Dermis blood vessel endothelial cell (primary cell): ENCODE measurements at places on chromosomes 16 and 17.

DNA sequence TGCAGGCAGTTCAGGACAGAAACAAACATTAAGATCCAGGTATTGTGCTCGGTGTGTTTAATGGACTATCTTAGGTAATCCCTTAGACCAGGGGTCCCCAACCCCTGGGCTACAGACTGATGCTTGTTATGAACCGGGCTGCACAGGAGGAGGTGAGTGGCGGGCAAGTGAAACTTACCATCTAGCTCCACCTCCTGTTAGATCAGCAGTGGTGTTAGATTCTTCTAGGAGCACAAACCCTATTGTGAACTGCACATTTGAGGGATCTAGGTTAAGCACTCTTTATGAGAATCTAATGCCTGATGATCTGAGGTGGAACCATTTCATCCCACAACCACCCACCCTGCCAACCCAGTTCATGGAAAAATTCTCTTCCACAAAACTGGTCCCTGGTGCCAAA, 37.8 kb upstream of the ASIC2 start:
- no peak for DNase-seq

GRCh38 chr17:7043182-7043496, 753 bp downstream of the SLC16A11 start:
- DNase-seq = no peak

- no peak for DNase-seq
Observed at GRCh38 chr16:67206838-67207248, 7.9 kb downstream of the ELMO3 start.

DNA sequence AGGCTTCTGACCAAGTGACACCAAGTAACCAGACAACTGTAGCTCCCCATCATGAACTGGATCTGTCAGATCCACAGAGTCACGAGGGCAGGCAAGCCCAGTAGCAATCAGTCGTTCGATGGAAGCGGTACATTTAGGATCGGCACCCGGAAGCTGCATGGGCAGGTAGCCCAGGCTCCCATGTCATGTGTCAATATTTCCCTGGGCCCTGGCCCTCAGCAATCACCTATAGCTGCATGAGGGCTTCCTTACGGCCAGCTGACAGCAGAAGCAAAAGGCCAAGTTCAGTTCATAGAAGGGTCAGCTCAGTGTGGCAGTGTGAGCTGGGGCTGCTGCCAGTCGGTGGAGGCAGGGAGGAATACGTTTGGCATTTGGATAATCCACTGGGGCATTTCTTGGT, 31.8 kb downstream of the MRPS23 start:
- DNase-seq = no peak

- DNase-seq = no peak
Observed at GRCh38 chr16:70342016-70342415, 4.7 kb upstream of the DDX19A start.

DNA sequence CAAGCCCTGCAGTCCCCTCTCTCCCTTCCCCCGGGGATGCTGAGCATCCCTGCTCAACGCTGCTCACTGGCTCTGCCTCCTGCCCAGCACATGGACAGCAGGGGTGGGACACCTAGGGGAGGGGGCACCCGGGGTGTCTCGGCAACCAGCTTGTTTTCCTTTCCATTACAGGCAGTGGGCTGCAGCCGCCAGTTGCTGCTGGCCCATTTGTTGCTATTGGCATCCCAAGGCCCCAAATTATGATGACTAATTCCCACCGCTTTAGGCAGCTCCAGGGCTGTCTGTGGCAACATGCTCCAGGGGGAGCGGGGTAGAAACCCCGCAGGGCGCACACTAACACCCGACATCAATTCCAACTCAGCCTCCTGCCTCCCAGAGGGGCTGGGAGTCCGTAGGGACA, 4.9 kb downstream of the SDK2 start:
- no peak for DNase-seq

- DNase-seq = no peak
Observed at GRCh38 chr16:1503110-1503955, 10.2 kb downstream of the TELO2 start.

- DNase-seq = no peak
Observed at GRCh38 chr16:55059146-55059545, 128.5 kb downstream of the IRX5 start.

- peak; percentile 74 for DNase-seq
Observed at GRCh38 chr17:67443931-67444595, 67.0 kb downstream of the PITPNC1 start.

DNA sequence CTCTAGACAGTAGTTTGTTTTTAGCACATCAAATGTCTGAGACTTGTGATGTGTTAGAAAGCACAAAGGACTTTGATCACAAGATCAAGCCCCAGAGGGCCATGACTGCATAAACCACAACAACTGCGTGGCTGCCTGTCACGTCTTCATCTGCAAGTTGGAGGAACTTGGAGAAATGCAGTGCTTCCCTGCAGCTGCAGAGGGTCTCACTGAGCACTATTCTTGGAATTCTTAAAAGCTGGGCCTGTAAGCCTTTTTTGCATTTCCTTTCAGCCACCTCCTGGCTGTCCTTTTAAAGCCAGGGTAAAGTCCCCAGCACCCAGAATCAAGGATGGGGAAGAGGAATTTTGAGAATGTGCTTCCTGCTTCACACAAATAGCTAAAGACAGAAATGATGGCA, 431.3 kb downstream of the MAF start:
- DNase-seq = no peak

DNA sequence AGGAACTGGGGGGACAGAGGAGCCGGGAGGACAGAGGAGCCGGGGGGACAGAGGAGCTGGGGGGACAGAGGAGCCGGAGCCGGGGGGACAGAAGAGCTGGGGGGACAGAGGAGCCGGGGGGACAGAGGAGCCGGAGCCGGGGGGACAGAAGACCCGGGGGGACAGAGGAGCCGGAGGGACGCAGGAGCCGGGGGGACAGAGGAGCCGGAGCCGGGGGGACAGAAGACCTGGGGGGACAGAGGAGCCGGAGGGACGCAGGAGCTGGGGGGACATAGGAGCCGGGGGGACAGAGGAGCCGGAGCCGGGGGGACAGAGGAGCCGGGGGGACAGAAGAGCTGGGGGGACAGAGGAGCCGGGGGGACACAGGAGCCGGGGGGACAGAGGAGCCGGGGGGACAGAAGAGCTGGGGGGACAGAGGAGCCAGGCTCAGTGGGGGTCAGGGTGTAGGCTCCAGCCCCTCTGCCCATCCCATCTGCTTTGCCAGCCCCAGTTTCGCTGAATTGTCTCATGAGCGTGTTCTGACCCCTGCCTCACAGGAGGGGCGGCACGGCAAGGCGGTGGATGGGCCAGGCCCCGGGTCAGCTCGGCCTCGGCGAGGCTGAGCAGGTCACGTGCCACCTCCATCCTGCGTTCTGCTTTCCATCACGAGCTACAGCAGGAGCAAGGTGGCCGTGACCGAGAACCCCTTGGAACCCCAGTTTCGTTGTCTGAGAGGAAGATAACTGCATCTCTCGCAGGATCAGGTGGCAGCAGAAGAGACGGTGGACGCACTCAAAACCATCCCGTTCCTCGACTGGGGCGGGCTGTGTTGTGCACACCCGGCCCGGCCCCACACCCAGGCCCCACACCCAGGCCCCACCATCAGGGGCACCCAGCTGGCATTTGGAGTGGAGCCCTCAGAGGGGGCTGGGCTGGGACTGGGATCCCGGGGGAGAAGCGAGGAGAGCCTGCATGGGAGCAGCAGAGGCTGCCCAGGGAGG, 26.1 kb upstream of the CBFA2T3 start:
- DNase-seq = no peak

- DNase-seq = peak; percentile 64
Observed at GRCh38 chr17:12256380-12256995, 235.8 kb downstream of the MAP2K4 start.

GRCh38 chr17:4364622-4365041, 1.8 kb downstream of the UBE2G1 start:
- DNase-seq = no peak

GRCh38 chr17:55932973-55933372, 182.1 kb downstream of the PCTP start:
- no peak for DNase-seq

GRCh38 chr17:27854163-27854562, 39.0 kb downstream of the LYRM9 start:
- no peak for DNase-seq

- DNase-seq = no peak
Observed at GRCh38 chr17:83194761-83195329, 115.4 kb downstream of the METRNL start.

DNA sequence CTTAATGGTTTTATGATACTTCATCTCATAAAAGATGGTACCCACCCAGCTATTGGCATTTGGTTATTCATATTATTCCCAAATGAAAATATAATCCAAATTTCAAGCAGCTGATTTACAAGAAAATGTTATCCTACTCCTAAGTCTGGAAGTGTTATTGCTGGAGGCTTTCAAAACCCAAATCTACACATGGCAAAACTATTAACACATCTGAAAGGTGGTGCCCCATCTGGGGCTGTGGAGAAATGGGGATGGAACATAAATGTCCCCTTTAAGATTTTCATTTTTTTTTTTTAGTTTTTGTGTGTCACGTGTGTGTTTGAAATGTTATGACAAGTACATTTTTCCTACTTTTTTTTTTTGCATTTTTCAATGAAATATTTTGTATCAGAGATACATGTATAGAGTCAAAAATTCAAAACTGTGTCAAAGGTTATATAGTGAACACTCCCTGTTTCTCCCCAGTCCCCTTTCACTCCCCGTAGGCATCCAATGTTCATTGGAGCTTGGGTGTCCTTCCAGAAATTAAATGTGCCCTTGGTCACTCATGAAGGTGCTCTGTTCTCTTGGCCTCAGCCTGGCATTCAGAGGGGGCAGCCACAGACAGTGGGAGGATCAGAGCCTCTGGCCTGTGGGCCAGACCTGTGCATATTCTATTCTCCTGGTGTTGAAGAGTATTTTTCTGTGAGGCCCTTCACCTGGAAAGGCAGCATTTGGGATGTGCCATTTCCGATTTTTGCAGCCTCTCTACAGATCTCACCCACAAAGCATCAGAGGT, 79.1 kb downstream of the CLEC16A start:
- DNase-seq = no peak

GRCh38 chr17:63679214-63679613, 20.7 kb downstream of the LIMD2 start:
- no peak for DNase-seq

DNA sequence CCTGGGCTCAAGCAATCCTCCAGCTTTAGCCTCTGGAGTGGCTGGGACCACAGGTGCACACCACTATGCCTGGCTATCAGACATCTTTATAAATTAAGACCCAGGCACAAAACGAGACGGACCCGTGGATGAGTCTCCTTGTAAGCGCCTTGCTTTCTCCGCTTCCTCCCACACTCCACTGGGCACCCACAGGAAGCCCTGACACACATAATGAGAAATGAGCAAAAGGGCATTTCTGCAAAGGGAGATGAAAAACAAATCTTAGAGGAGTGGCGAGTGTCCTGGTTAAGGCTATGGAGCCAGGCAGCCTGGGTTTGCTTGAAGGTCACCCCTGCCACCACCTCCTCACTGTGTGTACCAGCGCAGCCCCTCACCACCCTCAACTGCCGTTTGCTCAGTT, 56.3 kb downstream of the XYLT1 start:
- DNase-seq = no peak

GRCh38 chr16:86651823-86652222, 73.5 kb downstream of the FOXL1 start:
- no peak for DNase-seq

DNA sequence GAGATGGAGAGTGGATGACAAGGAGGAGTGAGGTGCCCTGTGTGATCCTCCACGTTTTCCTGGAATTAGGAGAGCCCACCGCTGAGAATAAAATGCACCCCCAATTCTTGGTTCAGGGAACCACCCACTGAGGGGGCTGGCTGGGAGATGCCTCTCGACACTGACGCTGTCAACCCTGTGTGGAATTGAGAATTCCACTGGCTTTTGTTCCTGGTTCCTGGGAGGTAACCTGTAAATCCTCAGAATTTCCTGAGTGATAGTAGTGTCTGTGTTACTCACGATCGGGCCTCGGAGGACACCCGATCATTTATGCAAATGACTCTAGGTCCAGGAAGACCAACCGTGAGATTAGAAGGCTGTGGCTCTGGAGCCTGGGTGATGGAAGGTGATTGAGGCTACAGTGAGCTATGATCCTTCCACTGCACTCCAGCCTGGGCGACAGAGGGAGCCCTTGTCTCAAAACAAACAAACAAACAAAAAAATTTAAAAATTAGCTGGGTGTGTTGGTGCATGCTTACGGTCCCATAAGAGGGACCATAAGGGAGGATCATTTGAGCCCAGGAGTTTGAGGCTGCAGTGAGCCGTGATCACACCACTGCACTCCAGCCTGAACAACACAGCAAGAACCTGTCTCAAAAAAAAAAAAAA, 11.7 kb upstream of the PRPSAP1 start:
- peak; percentile 53 for DNase-seq

DNA sequence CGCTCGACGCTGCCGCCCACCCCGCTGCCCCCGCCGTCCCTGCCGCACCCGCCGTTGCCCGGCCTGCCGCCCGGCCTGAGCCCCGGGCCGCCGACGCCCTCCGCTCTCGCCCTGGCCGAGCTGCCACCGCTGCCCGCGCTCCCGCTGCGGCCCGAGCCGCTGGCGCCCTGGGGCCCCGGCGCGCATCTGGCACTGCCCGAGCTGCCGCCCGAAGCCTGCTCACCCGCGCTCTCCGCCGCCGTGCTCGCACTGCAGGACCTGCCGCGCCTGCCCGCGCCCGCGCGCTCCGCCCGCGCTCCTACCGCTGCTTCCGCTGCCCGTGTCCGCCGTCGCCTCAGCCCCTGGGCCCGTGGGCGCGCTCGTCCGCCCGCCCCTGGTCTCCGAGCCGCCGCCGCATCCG, 8.4 kb upstream of the CLDN9 start:
- peak; percentile 19 for DNase-seq

GRCh38 chr17:64635647-64636305, 26.3 kb downstream of the SMURF2 start:
- DNase-seq = peak; percentile 62

DNA sequence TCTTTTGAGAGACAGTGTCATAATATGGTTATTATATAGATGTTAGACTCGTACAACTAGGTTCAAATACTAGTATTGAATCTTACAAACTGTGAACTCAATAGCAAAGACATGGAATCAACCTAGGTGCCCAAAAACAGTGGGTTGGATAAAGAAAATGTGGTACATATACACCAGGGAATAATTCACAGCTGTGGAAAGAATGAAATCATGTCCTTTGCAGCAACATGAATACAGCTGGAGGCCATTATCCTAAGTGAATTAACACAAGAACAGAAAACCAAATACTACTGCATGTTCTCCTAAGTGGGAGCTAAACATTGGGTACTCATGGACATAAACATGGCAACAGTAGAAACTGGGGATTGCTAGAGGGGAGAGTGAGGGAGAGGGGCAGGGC, 8.1 kb downstream of the PHKB start:
- no peak for DNase-seq

DNA sequence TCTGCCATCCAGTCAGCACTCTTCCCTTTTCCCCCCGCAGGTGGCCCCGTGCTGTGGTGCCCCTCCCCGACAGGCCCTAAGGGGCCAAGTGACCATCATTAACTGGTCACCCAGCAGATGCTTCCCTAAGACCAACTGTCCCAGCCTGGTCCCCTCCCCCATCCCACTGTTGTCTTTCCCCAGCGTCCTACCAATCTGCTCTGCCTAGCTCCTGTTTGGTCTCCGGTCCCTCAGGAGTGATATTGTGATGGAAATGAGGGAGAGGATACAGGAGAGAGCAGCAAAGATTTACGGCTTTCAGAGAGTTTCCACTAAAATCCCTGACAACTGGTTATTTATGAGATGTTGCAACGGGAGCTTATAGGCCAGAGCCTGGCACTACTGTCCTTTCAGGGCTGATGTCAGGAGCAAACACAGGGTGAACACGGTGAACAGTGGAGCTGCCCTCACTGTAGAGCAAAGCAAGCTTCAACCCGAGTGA, 1.4 kb upstream of the TTLL6 start:
- DNase-seq = no peak

- DNase-seq = no peak
Observed at GRCh38 chr17:50298018-50298417, 23.8 kb downstream of the TMEM92 start.
